ENCODE measurements at places on chromosomes 3 and 15.

DNA sequence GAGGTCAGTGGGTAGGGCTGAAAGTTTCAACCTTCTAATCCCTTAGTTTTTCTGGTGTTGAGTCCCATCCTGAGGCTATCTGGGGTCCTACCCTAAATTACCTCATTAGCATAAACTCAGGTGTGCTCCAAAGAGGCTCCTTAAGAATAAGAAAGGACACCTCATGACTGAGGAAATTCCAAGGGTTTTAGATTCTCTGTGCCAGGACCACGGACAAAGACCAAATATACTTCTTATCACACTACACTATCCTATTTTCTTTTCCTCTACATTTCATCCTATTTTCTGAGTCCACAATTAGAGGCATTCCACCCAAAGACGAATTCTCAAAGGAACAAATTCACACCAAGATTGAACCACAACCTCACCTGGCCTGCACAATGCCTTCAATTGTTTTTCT is 9.8 kb upstream of the THSD4 start:
- no peak for DNase-seq

DNA sequence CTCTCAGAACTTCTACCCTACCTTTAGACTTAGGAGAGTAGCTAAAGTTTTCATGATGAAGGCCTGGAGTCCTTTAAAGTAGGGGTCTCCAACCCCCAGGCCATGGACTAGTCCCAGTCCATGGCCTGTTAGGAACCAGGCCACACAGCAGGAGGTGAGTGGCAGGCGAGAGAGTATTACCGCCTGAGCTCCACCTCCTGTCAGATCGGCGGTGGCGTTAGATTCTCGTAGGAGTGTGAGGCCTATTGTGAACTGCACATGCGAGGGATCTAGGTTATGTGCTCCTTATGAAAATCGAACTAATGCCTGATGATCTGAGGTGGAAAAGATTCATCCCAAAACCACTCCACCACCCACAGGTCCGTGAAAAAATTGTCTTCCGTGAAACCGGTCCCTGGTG is 18.3 kb upstream of the CACNA2D3 start:
- DNase-seq = no peak

GRCh38 chr15:65752151-65752700 is 39.9 kb downstream of the DENND4A start:
- no peak for DNase-seq

- DNase-seq = no peak
Measured at GRCh38 chr3:50743643-50744042, 68.9 kb downstream of the DOCK3 start.

GRCh38 chr15:53671545-53671944 is 87.9 kb downstream of the WDR72 start:
- no peak for DNase-seq

DNA sequence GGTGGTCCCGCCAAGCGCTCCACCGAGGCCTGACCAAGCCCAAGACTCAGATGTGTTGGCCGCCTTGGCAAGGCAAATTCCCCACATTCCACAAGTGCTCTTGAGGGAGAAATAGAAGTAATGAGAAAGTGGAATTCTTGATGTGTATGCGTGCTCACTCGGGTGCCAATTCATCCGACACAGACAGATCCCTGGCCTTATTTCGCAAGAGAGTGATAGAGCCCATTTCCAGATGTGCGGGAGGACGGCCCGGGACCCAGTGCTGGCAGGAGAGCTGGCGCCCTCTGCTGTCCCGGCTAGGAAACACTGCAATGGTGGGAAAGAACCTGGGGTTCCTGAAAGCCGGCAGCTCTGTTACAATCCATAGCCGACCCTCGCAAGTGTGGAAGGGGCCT is 76.0 kb downstream of the HMG20A start:
- DNase-seq = peak; percentile 32

DNA sequence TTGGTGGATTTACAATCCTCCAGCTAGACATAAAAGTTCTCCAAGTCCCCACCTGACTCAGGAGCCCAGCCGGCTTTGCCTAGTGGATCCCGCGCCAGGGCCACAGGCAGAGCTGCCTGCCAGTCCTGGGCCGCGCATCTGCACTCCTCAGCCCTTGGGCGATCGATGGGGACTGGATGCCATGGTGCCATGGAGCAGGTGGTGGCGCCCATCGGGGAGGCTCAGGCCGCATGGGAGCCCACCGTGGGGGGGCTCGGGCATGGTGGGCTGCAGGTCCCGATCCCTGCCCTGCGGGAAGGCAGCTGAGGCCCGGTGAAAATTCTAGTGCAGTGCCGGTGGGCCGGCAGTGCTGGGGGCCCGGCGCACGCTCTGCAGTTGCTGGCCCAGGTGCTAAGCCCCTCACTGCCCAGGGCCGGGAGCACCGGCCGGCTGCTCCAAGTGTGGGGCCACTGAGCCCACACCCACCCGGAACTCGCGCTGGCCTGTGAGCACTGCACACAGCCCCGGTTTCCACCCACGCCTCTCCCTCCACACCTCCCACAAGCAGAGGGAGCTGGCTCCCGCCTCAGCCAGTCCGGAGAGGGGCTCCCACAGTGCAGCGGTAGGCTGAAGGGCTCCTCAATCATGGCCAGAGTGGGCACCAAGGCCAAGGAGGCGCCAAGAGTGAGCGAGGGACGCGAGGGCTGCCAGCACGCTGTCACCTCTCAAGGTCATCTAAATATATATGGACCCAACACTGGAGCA is 38.8 kb upstream of the IGSF11 start:
- DNase-seq = no peak

DNA sequence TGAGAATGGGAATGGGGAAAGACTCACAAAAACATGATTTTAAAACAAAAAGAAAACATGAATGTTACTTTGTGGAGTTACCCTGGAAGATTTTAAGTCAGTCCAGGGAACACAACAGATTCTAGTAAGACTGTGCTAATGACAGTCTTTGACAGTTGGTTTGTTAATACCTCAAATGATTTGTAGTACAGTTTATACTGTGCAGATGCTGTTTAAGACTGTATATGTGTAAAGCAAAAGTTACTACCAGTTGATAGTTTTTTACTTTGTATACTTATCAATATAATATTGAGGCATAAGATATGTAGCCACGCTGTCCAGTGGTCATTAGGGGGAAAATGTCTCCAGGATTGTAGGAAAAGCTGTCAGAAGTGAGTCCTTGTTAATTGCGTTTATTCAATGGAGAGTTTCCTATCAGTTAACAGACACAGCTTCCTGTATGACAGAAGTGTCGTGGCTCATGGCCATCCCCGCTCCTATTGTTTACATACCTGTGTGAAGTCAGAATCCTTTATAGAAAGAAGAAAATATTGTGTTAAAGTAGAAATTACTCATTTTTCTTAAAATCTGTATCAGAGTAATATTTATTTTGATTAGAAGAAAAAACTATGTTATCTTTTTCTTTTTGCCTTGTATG is 36.0 kb downstream of the NKIRAS1 start:
- DNase-seq = no peak
